Pons (tissue), 1 donor: ENCODE measurements at places on chromosomes 4 and X.

DNA sequence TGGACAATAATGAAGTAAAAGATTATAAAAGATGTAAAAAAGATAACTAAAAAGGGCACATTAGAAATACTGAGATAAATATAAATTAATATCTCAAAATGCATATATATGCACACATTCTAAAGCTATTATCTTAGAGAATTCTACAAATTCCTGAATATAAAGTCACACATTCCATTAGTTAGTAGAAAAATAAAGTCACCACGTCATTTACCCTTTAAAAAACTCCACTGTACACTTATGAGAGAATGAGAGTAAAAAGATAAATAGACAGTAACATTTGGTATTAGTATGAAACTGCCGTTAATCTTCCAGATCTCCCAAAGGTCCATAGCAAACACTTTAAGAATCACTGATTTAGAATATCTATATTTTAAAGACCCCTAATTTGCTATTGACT, 67.2 kb upstream of the IL15 start:
- no peak for DNase-seq

DNA sequence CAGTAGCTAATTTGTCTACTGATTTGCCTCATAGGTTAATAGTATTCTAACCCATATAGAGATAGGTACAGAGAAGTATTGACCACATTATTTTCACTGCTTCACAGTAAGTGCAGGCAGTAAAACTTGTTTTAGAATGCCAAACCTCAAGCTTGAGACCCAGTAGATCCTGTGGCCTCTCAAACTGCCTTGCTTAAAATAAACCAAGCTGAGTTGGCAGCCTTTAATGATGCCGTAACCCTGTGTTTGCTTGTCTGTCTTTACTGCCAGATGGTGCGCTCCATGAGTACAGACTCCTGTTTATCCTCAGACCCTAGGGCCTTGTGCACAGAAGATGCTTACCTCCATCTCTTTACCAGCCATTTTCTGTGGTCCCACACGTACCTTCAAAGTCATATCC, 50.8 kb downstream of the ANXA3 start:
- no peak for DNase-seq

DNA sequence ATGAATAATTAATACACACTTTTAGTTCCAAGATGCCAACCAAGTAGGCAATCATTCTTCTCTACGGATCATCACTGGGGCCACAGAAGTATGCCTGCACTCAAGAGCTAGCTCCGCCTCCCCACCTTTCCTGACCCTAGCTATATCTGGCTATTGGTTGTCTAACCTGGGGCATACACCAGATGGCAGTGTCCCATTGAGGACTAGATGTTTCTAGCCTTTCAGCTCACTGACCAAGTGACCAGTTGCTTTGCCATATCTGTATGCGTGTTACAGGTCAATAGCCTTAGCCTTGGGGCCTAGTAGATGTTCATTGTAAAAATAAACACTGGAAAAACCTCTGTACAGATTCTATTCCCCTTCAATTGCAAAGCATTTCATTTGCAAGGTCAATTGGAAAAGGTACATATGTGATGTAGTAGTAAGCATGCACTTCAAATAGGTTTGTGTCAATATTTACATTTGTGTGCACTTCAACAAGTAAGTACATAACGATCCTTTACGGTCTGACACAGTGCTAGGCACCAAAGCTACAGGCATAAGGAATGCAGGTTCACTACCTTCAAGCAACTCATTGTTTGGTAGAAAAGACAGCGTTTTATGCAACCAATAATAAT, 521.7 kb downstream of the PPARGC1A start:
- no peak for DNase-seq

GRCh38 chr4:156723951-156724668, 247.5 kb downstream of the PDGFC start:
- DNase-seq: no peak

DNA sequence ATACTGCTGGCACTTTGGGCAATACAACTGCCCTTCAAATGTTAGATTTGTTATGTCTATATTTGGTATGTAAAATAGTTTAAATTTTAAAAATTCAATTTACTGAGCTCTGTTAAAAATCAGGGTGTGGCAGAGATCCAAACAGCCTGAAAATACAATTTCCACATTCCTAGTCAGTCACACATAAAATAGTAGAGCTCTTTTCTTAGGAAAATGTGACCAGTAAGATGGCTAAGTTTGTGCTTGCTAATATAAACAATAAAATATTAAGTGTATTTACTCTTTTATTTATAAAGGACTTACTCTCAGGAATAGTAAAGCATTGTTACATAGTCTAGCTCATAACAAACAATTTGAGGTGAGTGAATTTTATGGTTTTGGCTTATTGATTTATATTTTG, 200.2 kb downstream of the DKK2 start:
- no peak for DNase-seq

- no peak for DNase-seq
These were observed 64.4 kb upstream of the IBSP start for GRCh38 chr4:87734936-87735335.

- DNase-seq: no peak
These were observed 132.7 kb downstream of the TRAM1L1 start for GRCh38 chr4:116952530-116953136.

- no peak for DNase-seq
These were observed 15.8 kb downstream of the DCTD start for GRCh38 chr4:182901337-182901736.

DNA sequence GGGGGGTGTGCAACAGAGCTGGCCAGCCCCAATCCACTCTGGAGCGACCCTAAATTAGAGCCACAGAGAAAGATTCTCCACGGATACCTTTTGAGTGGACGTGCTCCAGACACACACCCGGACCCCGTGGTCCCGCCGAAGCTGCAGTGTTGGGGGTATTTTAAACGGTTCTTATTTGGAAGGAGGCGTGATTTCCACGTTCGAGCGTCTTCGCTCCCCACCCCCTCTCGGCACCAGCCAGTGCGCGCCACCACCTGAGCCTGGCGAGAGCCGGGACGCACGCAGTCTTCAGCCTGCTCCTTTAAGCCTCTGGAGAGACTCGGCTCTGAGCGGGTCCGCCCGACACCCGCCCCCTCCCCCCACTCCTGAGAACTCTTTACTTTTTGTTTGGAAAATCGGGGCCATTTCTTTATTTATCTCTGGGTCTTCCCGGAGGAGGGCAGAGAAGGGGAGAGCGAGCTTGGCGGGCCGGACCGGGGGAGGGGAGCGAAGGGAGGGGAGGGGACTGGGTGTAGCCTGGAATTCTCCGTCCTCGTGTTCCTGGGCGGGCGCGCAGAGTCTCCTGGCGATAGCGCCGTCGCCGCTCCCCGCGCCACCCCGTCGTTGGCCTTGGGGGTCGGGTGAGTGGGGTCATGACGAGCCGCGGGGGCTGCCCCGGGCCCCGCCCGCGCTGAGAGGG, 668 bp upstream of the PTCHD1 start:
- DNase-seq: no peak

DNA sequence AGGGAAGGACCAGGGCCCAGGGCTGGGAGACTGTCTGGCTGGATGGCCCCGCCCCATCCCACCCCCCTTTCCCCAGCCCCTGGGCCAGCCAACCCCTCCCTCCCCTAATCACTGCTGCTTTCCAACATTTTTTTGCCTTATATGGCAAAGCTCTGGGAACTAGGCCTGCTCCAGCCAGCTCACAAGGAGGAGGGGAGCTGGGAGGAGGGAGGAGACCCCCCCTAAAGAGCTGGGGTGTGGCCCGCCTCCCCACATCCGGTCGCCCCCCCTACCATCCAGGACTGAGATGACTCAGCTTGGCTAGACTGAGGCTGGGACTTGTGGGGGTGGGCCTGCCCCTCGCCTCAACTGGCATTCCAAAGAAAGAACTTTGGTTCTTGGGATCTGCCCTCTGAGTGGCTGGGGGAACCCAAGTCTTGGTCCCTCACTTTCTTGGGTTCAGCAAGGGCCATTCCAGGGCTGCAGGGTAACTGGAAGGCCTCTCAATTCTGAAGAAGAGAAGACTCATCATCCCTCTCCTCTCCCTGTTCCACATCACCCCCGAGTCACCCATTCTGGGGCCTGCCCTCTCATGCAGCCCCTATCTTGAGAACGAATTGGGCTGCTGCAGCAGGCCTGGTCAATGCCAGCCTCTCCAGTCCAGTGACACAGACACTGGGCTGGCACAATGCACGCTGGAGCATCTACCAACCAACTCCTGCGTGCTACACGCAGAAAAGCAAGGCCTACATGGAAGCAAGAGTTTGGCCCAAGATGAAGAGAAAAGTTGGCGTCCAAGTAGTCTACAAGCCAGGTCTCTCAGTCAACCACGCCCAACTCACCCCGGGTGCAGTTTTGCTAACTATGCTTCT, 4.8 kb downstream of the FLNA start:
- DNase-seq: peak; percentile 44

DNA sequence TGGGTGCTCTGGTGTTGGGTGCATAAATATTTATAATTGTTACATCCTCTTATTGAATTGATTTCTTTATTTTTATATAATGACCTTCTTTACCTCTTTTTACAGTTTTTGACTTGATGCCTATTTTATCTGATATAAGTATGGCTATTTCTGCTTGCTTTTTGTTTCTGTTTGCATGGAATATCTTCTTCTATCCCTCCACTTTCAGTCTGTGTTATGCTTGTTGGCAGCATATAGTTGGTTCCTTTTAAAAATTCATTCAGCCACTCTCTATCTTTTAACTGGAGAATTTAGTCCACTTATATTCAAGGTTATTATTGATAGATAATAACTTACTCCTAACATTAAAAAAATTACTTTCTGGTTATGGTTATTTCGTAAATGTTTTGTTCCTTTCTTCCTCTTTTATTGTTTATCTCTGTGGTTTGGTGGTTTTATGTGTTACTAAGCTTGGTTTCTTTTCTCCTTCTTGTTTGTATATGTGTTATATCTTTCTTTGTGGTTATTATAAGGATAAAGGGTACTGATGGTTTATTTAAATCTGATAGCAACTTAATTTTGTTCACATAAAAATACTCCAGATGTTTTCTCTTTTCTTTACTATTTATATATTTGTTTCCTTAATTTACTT, 69.5 kb downstream of the IL15 start:
- DNase-seq: no peak

- DNase-seq: peak; percentile 56
These were observed 46.9 kb upstream of the SLC25A4 start for GRCh38 chr4:185096032-185096653.

DNA sequence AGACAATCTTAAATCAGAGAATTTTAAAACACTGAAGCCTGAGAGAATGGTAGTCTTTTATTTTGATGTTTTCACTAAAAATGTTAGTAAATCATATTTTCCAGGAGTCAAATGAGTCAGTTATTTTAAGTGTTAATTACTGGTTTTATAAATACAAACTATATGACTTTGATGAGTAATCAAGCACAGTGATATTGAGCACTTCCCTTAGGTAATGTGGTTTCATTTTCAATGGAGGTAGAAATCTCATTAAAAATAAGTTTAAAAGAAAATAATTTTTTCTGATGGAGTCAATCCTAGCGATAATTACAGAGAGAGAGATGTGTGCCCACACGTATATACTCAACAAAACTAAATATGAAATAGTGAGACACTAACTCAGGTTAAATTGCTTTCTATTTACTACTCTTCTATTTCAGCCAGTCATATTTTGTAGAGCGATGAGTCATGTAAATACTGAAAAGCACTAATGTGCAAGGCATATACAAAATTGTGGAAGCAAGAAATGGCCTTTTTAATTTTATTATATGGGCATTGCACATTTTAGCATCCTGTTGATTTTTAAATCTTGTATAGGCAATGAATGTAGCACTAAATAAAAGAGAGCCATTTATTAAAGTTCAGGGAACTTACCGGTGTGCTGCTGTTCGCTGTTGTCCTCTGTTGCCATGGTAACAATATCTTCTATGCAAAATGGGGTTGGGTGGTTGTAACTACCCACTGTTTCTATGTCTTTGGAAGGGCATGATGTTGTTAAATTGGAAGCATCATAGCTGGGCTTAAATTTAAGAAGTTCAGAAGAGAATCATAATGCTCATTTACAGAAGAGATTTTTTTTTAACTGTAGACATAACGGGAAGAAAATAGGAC, 513.7 kb downstream of the TLL1 start:
- DNase-seq: no peak
